ENCODE measurements at places on chromosomes 5 and 9.

DNA sequence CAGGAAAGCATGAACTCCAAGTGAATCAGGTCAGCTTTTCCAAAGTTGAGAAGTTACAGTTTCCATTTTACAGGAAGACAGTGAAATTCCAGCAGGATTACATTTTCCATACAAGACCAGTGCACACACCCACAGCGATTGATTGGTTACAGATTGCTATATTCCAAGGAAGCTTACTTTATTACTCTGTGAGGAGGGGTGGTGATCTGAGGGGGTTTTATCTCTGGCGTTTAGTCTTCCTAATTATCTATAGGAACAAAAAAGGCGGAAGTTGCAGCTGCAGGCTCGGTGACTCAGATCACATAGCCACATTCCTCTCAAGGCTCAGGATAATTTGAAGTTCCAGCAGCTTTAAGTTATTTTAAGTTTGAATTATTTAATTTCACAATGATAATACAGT, 450.4 kb upstream of the NMUR2 start:
- DNase-seq, result no peak

GRCh38 chr9:69600314-69601047, 71.7 kb downstream of the APBA1 start:
- DNase-seq, result no peak

DNA sequence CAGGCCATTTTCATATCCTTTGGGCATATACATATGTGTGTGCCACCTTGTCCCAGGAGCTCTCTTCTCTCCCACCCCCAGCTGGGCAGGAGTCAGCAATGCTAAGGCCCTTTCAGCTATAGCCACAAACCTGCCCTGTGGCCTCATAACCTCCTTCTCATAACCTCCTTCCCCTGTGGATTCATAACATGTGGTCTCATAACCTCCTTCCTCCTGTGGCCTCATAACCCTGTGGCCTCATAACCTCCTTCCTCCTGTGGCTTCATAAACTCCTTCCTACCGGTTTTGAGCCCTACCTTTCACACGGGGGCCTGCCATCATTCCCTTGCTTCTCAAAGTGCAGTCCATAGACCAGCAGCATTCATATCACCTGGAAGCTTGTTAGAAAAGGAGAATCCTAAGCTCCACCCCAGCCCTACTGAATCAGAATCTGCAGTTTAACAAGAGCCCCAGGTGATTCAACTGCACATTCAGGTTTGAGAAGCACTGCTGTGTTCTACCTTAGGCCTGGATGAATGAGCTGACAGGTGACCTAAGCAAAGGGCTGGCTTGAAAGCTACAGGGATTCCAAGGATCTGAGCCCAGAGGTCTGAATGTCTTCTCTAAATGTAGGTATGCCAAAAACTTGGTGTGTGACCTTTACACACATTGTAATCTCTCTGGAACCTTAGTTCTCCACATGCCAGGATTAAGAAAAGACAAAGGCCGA, 41.9 kb upstream of the PLPP6 start:
- peak; percentile 5 for DNase-seq

DNA sequence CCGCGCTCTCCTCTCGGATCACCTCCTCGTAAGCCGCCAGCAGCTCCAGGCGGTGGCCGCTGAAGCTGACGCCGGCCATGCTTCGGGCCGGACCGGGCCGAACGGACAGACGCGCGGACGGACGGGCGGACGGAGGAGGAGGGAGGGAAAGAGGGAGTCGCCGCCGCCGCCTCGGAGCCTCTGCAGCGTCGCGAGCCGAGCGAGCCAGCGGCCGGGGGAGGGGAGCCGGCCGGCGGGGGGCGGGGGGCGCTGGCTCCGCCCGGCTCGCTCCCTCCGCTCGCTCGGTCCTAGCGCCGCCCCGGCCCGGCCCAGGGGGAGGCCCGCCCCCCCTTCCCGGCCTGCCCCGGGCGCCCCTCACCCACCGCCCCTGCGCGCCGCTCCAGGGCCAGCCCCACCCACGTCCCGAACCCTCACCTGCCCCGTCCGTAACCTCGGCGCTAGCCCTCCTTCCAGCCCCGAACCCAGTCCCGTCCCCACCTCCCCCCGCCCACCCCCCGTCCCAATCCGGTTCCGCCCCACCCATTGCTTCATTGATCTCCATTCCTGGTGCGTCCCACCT, at the start of gene DBN1:
Gene DBN1 (minus strand): TSS at position 192 of the 559 bp plus-strand sequence. CDS start 113 bp downstream, at position 79.
- DNase-seq, result no peak

DNA sequence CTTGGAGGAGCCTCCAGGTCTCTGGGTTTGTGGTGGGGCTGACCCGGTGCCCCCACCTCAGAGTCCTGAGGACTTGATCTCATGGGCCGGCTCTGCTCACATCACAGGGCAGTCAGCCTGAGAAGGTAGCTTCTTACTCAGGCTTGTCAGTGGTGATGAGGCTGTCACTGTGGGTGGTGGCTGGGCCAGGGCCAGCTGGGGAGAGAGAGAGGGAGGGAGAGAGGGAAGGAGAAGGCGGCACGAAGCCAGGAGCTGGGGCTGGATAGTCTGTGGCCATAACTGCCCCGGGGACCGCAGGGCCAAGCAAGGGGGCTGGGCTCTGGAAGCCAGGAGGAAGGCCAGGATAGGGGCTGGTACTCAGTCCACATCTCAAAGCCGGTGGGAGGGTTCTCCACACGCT, 6.5 kb downstream of the NTNG2 start:
- DNase-seq, result no peak

DNA sequence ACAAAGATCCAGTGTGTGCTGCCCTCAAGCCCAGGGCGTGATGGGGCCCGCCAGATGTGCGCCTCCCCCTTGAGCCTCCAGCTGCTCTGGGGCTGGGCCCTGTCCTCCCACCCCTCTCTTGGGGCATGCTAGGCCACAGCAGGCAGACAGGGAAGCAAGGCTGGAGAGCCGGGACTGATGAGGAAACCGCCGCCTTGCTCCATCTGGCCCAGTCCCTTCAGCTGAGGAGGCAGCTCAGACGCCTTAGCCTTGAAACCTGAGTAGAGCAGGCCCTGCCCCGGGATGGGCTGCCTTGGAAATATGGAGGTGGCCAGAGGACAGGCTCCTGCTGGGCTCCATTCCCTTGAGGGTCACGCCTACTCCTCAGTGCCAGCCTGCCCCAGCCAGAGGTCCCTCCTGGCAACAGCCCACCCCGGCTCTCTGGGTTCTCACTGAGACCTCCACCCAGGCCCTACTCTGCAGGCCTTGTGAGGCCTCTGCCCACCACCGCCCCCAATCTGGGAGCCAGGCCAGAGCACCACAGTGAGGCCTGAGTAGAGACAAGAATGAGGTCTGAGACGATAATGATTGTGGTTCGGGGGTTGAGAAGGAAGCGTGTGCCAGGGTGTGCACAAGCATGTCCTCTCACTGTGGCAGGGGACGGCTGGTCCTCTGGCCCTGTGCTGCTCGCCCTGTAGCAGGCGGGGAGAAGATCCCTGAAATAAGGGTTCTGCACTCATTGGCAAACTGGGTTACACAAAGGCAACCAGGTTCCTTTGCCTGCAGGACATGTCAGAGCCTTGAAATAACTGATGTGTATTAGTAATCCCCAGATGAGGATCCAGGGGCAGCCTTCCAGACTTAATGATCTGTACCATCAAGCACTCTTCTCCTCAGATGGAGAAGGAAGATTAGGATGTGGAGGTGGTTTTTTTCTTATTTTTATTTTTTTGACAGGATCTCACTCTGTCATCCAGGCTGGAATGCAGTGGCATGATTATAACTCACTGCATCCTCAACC, 30.9 kb downstream of the CXXC5 start:
- DNase-seq, result no peak

GRCh38 chr5:139872851-139873794, 77.5 kb downstream of the PSD2 start:
- DNase-seq, result no peak

- no peak for DNase-seq
These were observed 1013.6 kb downstream of the CDH9 start for GRCh38 chr5:26024774-26025173.

GRCh38 chr9:110447476-110447875, 109.8 kb upstream of the TXNDC8 start:
- no peak for DNase-seq

- peak; percentile 90 for DNase-seq
These were observed 23.9 kb downstream of the IRF1 start for GRCh38 chr5:132466433-132467286.

DNA sequence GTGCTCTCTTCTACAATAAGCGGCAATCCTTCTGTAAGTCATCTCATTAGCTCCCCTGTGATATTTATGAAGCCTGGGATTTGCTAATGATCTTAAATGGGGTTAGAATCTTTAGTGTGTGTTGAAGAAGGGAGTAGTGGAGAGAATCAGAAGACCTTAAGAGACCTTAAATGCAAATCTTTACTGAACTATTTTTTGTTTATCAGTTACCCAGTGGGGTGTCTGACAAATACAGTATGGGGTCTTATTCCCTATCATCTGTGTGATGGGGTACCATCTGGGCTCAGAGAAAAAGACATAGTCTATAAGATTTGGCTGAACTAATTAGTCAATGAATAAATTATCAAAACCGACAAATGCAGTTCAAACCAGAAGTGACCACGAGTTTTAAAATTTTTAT, 378.4 kb upstream of the SGCD start:
- DNase-seq, result no peak
